HT1080 (cell line): ENCODE measurements at places on chromosomes 4 and X. TPM values are rescaled to one million over a fixed set of nuclear protein-coding genes. Genes with fewer than 3 reads are reported as not detected.

SLC25A53 gene
- 6.9 and 12.6 TPM in 2 replicates for total RNA-seq

SCML2 gene
- total RNA-seq = 5.9 TPM in 2 replicates

STATH gene
- not detected in 2 replicates for total RNA-seq

GRCh38 chr4:8082517-8083055, 76.0 kb downstream of the ABLIM2 start:
- no peak for DNase-seq

DNA sequence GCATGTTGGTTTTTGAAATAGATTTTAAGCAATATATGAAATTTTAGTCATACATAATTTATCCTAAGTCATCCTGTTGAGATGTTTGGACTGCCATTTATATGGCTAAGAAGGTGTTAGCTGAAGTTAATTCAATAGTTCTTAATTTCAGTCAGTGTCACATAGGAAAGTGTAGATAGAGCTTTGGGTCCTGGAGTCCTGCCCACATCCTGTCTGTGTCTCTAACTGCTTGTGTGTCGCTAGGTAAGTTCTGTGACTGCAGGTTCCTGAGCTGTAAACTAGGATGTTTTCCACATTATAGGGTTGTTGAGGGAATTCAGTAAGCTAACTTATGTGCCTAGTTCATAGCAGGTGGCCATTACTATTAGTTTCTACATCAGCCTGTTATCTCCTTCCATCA, 20.7 kb downstream of the OFD1 start:
- no peak for DNase-seq

DNA sequence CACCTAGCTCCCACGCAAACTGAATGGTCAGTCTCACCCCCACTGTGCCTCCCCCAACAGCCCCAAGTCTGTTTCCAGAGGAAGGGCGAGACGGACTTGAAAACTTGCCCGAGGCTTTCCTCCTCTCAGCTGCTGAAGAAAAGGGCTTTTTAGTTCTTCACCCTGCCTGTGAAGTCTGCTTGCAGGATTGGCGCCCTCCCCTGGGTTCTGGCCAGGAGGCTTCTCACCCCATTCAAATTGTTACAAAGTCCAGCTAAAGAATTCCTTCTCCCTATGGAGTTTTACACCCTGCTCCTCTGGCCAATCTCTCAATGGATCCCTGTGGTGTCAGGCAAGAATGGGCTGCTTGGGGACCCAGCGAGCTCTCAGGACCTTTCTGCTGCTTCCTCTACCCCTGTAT, 241.0 kb downstream of the AFF2 start:
- DNase-seq = no peak

CT45A2 gene
- total RNA-seq = 14.2 and 28.2 TPM in 2 replicates

PDE6B gene
- total RNA-seq = 0.03 and 0.18 TPM in 2 replicates

- no peak for DNase-seq
These were observed 557 bp upstream of the FAM53A start for GRCh38 chr4:1684506-1685234.

ODAPH gene
- not detected in 2 replicates for total RNA-seq

- no peak for DNase-seq
These were observed 3.1 kb downstream of the ZNF518B start for GRCh38 chr4:10454121-10454520.

GRCh38 chr4:140857111-140857510, 100.9 kb upstream of the TBC1D9 start:
- DNase-seq = peak; percentile 13

- no peak for DNase-seq
These were observed 262.0 kb downstream of the ARAP2 start for GRCh38 chr4:35982318-35982717.

DNA sequence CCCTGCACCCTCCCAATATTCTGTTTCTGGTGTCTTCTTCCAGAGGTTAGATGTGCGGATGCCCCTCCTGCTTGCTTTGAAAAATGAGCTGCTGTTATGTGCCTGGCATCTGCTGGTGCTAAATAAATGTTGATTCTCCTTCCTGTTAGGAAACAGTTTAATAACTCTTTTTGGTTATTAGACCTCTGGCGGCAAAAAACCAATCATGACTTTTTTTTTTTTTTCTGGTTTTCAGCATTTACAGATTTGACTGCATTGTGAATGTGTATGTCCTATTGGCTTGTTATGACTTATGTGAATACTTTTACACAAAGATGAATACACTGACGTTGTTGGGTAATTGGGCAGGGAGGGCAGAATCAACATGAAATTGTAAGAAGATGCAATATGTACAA, 13.6 kb upstream of the TMEM156 start:
- peak; percentile 68 for DNase-seq

DNA sequence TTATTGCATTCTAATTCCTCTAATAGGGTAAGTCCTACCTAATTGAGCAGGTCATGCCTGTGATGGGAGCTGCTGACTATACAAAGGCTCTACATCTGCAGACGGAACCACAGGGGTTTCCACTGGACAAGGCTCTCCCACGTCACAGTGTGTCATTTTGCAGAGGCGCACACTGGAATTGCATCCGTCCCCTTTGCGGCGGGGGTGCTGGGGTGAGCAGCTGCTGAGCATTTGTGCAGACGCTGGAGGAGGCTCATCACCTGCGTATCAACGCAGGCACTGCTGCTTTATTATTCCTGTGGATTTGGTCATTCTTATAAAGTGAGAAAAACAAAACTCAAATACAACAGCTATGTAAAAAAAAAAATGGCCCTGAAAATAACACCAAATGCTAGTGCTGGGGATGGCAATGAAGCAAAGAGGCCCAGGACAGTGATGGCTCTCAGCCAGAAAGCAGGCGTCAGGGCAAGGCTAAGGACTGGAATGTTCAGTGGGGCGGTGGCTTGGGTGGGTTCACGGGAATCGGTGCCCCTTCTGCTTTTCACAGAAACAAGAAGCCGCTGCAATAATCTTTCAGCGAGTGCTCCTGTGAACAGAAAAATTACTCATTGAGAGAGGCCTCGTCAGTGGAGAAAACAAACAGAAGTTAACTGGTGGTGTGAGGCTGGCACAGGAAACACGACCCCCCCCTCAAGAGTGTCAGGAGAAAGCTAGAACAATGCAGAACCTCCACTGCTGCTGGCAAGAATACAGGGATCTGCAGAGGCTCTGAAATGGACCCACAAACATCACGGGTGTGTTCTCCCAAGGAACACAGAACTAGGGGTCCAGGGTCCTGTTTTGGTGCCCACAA, 67.8 kb downstream of the GATB start:
- no peak for DNase-seq

SYP gene
- total RNA-seq = 0.23 and 0.70 TPM in 2 replicates

- no peak for DNase-seq
These were observed 21.6 kb downstream of the ZFYVE28 start for GRCh38 chr4:2396781-2397368.
